ENCODE measurements at places on chromosomes 6 and 20.

DNA sequence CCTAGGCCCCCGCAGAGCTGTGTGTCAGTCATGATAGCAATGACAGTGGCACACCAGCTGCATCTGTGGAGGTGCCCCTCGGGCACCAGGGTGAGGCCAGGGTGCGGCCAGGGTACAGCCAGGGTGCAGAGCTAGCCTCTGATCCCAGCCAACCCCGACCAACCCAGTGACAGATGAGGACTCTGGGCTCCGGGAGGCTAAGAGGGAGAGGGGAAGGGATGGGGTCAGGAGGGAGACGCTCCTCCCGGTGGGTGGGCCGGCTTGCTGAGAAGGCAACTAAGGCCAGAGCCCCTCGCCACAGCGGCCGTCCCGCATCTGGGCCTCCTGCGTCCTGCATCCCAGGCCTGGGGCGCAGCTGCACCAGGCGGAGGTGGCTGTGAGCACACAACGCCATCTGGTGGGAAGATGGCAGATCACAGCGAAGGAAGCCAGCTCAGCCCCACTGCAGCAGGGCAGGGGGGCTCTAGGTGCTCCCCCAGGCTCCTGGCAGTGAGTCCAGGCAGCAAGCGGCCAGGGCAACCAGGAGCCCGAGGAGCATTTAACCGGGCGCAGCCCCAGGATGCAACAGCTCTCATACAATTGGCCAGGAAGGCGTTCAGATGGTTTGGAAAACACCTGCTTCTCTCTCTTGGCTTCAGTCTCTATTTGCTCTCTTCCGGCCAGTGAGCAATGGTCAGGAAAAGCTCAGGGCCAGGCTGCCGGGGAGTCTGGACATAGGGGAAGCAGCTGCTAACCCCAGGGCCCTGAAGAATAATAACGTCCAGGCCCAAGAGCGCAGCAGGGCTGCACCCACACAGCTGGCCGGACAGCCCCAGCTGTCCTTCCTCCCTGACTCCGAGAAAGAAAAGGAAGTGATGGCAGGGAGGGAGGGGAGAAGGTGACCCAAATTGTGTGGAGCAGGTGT, 169.4 kb downstream of the TAF4 start:
- no peak for DNase-seq

- DNase-seq, result no peak
These were observed 1.3 kb downstream of the ASF1A start for GRCh38 chr6:118895261-118895560.

DNA sequence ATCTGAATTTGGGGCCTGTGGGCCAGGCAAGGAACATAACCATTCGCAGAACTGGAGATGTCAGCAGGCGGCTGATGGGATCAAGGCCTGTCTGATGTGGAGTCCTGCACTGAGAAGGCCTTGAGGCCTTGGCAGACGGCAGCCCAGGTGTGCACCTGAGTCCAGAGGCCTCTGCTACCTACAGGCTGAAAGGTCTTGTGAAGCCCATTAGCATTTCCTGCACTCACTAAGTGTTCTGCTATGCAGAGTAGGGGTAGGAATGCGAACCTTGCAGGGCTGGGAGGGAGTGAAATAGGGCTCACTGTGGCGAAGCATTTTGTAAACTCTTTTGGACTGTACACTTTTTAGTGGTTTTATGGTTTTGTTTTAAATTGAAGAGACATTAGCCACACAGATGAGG, 48.3 kb upstream of the RNF24 start:
- DNase-seq, result no peak

GRCh38 chr6:139955366-139956155, 581.1 kb upstream of the CITED2 start:
- no peak for DNase-seq

DNA sequence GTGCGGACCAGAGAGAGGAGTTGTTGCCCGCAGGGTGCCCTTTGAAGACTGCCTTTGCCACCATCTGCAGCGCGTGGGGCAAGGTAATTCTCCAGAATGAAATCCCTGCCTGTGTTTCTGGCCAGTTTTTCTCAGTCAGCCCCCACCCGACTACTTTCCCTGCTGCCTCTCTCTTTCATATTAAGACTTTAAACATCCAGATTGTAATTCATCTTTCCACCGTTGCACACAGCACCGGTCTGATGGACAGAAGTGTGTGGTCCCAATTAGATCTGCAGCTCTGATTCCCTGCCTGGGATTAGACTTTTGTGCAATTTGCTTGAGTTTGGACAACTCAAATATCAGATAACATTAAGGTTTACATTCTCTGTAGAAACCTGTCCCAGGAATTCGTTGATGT, 489.0 kb downstream of the QKI start:
- no peak for DNase-seq

GRCh38 chr6:16770701-16771569, 9.7 kb upstream of the ATXN1 start:
- DNase-seq, result no peak

Data from iPS DF 6.9 (cell line).